Urinary bladder (tissue), 4 donors: ENCODE measurements at places on chromosomes 5 and 9.

- no peak for DNase-seq
Observed at GRCh38 chr5:36880761-36881160, 4.2 kb downstream of the NIPBL start.

DNA sequence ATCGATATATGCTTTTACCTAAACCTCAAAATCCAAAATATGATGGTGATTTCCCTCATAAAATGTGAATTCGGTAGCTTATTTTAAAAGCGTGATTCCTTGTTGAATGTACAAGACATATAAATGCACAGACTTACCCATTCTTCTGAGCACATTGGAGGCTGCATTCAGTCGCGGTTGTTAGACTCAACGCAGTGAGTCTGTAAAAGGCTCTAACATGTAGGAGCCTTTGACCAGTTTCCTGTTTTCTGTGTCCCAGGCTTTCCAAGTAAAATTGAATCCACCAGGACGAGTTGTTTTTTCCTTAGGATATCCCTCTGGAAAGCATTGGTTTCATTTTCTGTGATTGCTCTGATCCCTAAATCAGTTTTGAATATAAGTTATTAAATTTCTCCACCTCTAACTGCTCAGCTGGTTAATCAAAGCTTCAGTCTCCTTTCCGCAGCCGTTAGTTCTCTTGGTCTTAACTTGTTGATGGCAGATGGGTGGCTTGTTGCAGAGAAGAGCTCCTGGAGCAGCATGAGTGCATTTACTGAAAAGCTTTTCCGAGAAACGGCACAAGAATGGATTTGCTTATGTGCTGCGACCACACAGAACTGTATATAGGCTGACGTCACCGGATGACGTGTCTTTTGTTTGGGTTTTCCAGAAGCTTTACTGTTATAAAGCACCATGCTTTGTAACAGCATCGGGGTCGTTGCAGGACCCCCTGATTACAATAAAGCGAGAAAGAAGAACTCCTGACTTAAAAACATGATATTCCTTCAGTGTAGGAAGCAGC lies at the start of gene LRRTM2:
TSS of gene LRRTM2 (minus strand) at position 565 of the 781 bp plus-strand sequence. CDS start at position 141, 424 bp downstream.
- DNase-seq = peak; percentile 60

DNA sequence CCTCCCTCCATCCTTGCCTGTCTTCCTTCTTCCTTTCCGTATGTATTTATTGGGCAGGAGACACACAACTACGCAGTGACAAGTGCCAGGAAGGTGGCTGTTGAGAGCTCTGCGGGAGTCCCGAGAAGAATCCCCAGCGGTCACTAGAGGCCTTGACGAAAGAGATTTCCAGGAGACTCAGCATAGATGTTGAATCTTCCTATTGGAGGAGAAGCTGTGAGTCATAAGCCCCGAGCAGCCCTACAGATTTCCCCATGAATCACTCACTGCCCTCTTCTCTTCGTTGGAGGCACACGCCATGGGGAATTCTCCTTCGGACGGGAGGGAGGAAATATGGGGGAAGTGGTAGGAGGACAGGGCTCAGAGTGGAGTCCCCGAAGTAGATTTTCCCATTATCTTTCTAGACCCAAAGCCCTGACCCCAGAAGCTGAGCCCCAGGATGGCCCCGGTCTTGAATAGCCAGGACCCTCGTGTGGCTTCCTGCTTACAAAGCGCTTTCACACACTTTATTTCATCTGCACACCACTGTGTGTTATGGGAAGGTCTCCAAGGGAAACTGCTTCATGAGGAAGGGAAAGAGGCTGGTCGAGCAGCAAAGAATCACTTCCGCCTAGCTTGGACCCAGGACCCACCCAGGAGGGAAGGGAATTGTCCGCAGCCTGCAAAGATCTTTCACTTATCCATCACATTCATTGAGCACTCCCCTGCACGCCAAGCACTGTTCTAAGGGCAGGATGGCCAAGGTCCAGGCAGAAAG lies 12.7 kb downstream of the DUSP1 start:
- DNase-seq = no peak

GRCh38 chr5:172868924-172869591 lies 35.0 kb downstream of the ERGIC1 start:
- no peak for DNase-seq

GRCh38 chr5:175657593-175658271 lies at the start of gene HRH2:
TSS of gene HRH2 (plus strand) at chr5:175658071. CDS start at chr5:175683234, 25,163 bp downstream.
- DNase-seq = peak; percentile 21

GRCh38 chr9:20212806-20213205 lies 409.5 kb downstream of the MLLT3 start:
- DNase-seq = no peak

- DNase-seq = no peak
Observed at GRCh38 chr5:146399481-146399880, 47.7 kb upstream of the TCERG1 start.

DNA sequence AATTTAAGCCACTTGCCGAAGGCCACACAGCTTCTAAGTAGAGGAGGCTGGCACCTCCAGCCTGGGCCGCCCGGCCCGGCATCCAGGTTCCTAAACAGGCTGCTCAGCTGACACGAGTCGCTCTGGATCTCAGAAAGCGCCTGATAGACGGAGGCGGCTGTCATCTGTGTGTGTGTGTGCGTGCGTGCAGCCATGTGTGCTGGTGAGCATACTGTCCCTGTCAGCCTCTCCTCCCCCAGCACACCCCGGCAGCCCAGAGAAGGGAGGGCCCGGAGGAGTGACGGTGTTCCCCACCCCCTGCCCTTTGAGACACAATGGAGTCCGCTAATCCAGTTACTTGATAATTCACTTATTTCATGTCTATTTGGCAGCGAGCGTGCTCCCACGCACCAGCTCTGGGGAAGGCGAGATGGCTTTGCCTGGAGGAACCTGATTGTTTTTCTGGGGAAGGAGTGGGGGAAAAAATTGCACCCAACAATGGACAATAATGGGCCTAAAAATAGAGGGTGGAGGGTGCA lies 20.0 kb downstream of the NTNG2 start:
- peak; percentile 70 for DNase-seq

DNA sequence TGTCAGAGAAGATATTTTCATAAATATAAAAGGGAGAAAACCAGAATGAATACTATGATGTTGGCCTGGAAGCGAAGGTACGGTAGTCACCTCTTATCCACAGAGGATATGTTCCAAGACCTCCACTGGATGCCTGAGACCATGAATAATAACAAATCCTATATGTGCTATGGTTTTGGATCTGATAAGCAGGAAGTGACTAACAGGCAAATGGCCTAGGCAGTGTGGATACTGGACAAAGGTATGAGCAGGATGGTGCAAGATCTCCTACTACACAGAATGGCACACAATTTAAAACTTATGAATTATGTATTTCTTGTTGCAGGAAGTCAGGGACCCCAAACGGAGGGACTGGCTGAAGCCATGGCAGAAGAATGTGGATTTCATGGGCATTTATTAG lies 48.2 kb downstream of the ADAMTS12 start:
- DNase-seq = no peak

GRCh38 chr5:97067296-97067850 lies 75.0 kb downstream of the LIX1 start:
- DNase-seq = no peak

DNA sequence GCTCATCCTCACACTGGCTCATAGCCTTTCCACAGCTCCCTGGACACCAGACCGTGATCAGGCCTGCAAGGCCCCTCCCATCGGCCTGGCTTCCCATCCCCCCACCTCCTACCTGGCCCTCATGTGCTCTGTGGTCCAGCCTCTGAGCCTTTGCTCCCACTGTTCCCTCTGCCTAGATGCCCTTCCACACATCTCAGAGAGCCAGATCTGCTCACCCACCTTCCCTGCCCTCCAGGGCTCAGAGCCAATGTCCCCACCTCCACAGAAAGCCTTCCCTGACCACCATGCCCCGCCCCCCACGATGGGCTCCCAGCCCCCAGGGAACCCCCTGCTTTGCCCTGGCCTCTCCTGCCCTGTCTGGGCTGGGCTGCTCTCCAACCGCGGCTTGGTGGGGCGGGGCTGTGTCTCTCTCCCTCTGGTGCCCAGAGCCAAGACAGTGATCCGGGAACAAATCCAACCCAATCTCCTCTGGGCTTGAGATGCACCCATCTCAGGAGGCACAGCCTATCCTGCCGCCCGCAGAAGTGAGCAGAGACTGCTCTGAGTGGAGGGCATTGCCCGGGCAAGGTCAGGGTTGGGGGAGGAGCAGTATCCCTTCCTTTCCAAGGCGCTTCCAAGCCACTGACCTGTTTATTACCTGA lies 1.6 kb downstream of the NINJ1 start:
- DNase-seq = no peak

- DNase-seq = no peak
Observed at GRCh38 chr5:78508186-78508765, 140.3 kb downstream of the LHFPL2 start.

GRCh38 chr5:141597394-141597793 lies 21.4 kb downstream of the DIAPH1 start:
- DNase-seq = no peak

DNA sequence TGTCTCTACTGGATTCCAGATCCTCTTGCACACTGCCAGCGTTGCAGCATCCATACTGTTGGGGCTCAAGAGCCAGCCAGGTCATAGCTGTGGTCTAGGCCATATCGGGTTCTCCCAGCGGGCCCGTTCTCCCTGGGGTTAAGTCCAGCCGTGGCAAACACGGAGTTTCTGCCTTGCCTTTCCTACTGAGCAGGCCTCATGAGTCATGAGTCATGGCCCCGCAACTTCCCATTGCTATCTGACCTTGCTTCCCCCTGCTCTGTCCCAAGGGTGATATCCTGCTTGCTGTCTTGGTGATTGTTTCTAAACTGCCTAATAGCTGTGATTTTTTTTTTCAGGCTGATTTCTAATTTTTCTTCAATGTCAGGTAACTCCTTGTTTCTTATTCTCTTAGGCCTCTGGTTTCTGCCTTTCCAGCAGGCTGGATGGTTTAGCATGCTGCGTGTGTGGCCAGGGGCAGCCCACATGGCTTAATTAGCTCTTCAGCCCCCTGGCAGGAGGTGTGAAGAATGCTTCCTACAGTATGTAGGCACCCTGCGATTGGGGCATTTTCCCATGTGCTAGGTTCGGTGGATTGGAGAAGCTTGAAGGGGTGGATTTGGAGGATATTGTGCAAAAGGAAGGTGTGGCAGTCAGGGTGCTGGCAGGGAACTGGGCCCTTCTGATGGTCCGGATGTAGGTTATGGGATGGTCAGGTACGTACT lies 18.7 kb downstream of the DAPK1 start:
- DNase-seq = no peak

- no peak for DNase-seq
Observed at GRCh38 chr5:18740301-18740700, 1106.0 kb downstream of the TAF11L14 start.

DNA sequence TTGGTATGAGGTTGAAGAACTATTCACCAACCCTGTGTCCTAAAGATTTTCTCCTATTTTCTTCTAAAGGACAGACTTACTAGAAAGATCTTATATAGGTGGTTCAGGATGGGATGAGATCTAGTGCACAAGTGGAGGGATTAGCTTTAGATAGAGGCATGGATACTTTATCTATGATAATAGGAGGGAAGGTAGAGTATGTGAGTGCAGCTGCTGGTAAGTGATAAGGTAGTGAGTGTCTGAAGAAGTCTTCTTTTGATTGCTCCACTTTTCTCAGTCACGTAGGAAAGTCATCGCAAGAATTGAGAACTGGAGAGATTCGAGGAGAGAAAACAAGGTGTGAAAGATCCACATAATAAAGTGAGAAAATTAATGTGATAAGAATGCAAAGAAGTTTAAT lies 6.0 kb upstream of the NDUFS4 start:
- no peak for DNase-seq

- no peak for DNase-seq
Observed at GRCh38 chr5:36642089-36642488, 35.7 kb downstream of the SLC1A3 start.

DNA sequence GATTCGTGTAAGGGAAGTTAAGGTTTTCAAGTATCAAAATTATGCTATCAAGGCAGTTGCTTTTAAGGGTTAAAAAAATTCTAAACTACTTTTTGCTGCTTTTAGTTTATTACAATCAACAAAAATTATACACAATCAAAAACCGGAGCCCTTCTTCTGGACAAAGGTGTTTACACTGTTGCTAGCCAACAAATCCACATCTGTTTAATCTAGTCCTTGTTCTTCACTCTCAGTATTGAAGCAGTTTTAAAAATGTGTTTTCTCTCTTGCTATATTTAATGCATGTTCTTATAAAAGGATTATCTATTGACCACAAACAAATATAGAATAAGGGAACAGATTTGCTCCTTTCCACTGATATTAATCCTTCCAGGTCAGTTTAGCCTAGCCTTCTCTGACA lies 2.5 kb downstream of the FEM1C start:
- DNase-seq = no peak

DNA sequence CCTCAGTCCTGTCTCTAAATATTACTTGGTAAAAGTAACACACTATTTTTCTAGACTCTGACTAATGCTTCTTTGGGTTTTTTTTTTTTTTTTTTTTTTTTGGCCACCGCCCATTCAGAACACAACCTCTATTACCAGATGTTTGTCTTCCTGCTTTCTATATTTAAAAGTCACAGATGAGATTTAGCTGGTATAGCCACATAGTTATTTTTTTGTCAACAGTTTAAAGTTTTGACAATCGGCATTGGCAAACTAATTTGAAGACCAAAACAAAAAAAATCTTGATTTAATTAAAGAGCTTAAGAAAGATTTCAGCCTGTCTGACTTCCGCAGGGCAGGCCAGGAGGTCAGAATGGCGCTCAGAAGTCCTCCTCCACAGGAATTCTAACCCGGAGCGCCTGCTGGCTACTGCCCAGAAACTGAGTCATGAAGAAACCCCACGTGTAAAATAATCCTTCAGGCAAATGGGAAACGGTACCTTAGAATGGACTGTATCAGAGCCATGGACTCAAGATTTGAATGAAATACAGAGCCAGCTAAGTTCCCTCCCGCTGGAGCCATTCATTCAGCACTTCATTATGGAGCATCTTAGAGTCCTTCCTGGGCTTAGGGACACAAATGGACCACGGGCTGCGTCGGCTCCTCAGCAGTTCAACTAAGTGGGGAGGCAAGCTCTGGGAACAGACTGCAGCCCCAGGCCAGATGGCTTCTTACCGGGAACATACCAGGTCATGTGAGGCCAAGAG lies 55.6 kb downstream of the PTPDC1 start:
- DNase-seq = peak; percentile 33

DNA sequence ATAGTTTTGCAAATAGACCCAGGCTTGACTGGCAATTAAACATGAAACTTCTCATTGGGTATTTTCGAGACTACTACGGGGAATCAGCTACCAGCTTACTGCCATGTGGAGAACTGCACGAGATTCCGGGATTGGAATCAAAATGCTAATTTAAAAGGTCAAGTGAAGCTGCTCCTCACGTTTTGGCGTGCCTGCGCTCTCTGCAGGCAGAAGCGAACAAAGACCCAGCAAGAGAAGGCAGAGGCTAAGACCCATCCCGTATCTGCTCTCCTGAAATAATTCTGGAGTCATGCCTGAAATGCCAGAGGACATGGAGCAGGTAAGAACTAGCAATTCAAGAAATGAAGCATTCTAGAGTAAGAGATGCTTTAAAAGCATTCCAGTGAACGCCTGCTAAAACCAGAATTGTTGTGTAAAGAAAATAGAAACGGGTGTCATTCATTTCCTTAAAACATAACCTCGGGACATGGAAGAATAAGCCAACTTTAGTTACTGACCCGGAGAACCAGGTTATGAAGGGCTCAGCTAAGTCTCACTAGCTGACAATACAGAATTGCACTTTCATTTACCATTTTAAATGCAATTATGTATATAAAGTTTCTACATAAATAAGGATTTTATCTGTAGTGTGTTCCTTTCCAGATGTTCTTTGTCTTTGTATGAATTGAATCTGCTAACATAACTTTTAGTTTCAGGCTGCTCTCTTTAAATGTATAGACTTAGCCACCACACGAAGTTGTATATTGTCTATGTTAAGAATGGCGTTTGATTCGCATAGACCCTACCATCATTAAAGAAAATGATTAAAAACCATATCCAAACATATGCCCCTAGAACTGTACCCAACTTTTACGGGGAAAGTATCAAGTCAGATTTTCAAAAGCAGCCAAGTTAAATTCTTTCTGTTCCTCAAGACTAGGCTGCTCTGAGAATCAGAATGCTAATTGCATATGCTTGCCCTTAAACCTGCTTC lies 2.0 kb upstream of the MAT2B start:
- peak; percentile 76 for DNase-seq
